Activated CD4-positive, alpha-beta T cell treated with anti-CD3 and anti-CD28 coated beads for 36 hours (primary cell): ENCODE measurements at places on chromosomes 1 and 21. TPM values are rescaled to one million over a fixed set of nuclear protein-coding genes. Genes with fewer than 3 reads are reported as not detected.
A peak's percentile ranks its signal among the peaks of the same experiment; 100 is the strongest.

Gene SORT1
- 0.55 TPM for total RNA-seq

Gene VANGL2
- total RNA-seq: 0.12 TPM

GRCh38 chr1:26417111-26417759, 6.6 kb downstream of the LIN28A start:
- no peak overlapping the region for H3K27ac ChIP-seq
- DNase-seq: peak; percentile 93
- H3K36me3 ChIP-seq: no peaks in the 10 kb centered on the region
- H3K4me3 ChIP-seq: no peak overlapping the region
- H3K27me3 ChIP-seq: peaks cover 19% of the 10 kb centered on the region
- H3K4me1 ChIP-seq: no peaks in the 10 kb centered on the region

DNA sequence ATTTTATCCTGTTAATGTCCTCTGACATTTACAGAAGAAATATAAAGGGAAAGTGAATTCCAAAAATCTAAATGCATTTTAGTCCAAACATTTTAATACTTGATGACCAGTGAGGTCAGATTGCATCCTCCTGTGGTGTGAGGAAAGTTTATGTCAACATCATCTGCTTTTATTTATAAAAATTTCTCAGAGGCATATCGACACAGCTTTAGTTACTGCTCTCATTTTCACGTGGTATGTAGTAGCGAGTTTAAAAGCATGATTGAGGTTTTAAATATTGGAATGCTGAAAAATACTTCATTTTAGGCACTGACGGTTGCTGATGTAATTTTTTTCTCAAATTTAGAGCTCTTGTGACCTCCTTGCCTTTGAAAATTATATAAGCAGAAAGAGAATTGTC, 234.8 kb downstream of the HMCN1 start:
- H3K4me3 ChIP-seq: no peak overlapping the region
- H3K27me3 ChIP-seq: peaks cover 9% of the 10 kb centered on the region

- no peaks in the 10 kb centered on the region for H3K4me1 ChIP-seq
- H3K4me3 ChIP-seq: no peak overlapping the region
Measured at GRCh38 chr1:44890007-44890406, 47.0 kb upstream of the PTCH2 start.

Gene ARTN
- 0.26 TPM for total RNA-seq

DNA sequence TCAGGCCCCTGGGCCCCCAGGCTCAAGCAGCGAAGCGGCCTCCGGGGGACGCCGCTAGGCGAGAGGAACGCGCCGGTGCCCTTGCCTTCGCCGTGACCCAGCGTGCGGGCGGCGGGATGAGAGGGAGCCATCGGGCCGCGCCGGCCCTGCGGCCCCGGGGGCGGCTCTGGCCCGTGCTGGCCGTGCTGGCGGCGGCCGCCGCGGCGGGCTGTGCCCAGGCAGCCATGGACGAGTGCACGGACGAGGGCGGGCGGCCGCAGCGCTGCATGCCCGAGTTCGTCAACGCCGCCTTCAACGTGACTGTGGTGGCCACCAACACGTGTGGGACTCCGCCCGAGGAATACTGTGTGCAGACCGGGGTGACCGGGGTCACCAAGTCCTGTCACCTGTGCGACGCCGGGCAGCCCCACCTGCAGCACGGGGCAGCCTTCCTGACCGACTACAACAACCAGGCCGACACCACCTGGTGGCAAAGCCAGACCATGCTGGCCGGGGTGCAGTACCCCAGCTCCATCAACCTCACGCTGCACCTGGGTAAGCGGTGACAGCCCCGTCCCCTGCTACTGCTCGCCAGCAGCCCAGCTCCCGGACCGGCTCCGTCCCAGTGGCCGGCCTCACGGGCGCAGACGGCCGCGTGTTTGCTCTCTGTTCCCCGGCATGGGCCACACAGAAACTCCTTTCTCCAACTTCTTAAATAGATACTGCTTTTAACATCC, 539 bp downstream of the LAMC1 start:
- H3K27me3 ChIP-seq: peaks cover 54% of the 10 kb centered on the region
- no peak overlapping the region for H3K27ac ChIP-seq
- DNase-seq: peak; percentile 70
- H3K4me3 ChIP-seq: peak overlapping the region; percentile 58

- H3K4me1 ChIP-seq: no peaks in the 10 kb centered on the region
- no peak for DNase-seq
- no peaks in the 10 kb centered on the region for H3K36me3 ChIP-seq
- no peak overlapping the region for H3K27ac ChIP-seq
- H3K27me3 ChIP-seq: peaks cover 2% of the 10 kb centered on the region
Measured at GRCh38 chr1:33390542-33390941, 40.4 kb downstream of the PHC2 start.

Gene SH2D2A
- total RNA-seq: 211 TPM

Gene KRTAP15-1
- not detected for total RNA-seq
